ENCODE measurements at places on chromosomes 3 and 15. TPM values are rescaled to one million over a fixed set of nuclear protein-coding genes. Genes with fewer than 3 reads are reported as not detected.

- DNase-seq, result no peak
Measured at GRCh38 chr3:126149960-126150515, 30.3 kb downstream of the ALDH1L1 start.

DNA sequence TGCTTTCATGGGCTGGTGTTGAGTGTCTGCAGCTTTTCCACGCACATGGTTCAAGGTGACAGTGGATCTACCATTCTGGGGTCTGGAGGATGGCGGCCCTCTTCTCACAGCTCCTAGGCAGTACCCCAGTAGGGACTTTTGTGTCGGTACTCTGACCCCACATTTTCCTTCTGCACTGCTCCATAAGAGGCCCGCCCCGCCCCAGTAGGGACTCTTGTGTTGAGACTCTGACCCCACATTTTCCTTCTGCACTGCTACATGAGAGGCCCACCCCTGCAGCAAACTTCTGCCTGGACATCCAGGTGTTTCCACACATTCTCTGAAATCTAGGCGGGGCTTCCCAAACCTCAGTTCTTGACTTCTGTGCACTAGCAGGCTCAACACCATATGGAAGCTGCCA, 383.4 kb upstream of the MEIS2 start:
- DNase-seq, result no peak

- DNase-seq, result no peak
Measured at GRCh38 chr3:117710501-117710900, 1000.9 kb downstream of the TUSC7 start.

GRCh38 chr15:33071451-33071850, 123.1 kb downstream of the FMN1 start:
- DNase-seq, result no peak

- DNase-seq, result no peak
Measured at GRCh38 chr3:10198761-10199649, 34.3 kb downstream of the IRAK2 start.

DNA sequence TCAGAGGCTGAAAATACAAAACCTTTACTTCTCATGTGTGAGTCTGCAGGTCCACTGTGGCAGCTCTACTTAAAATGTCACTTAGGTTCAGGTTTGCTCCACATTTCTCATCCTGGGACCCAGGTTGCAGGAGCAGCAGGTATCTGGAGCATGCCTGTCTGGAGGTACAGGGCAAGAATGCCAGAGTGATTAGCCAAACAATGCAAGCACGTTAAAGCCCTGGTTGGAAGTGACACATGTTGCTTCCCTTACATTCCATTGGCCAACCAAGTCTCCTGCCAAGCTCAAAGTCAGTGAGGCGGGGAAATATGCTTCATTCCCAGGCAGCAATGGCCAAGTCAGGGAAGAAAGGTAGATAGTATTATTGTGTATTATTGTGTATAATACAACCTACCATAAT, 76.8 kb upstream of the ARL6 start:
- peak; percentile 75 for DNase-seq

GRCh38 chr3:196007744-196008335, 74.0 kb downstream of the TFRC start:
- no peak for DNase-seq

The SMCO1 gene
- total RNA-seq, result not detected

The CCDC33 gene
- 2.6 TPM for total RNA-seq

Data from GM23338 (cell line).